Airway epithelial cell (primary cell): ENCODE measurements at places on chromosomes 12 and 14. TPM values are rescaled to one million over a fixed set of nuclear protein-coding genes. Genes with fewer than 3 reads are reported as not detected.

TMEM179 gene
- 0.49 TPM in 1 of 2 replicates, not detected in the other for total RNA-seq

TRHDE gene
- total RNA-seq: 0.28 and 0.78 TPM in 2 replicates

PLXNC1 gene
- 0.05 and 0.35 TPM in 2 replicates for total RNA-seq

IFNG-AS1 gene
- total RNA-seq: not detected in 2 replicates

MMP14 gene
- total RNA-seq: 187 and 214 TPM in 2 replicates

C12orf54 gene
- total RNA-seq: 1.5 and 2.6 TPM in 2 replicates

COX8C gene
- total RNA-seq: not detected in 2 replicates

MRPL42 gene
- total RNA-seq: 61.9 and 79.0 TPM in 2 replicates

LRRIQ1 gene
- 0.14 and 0.79 TPM in 2 replicates for total RNA-seq

IKZF4 gene
- total RNA-seq: 2.2 and 4.6 TPM in 2 replicates

COL2A1 gene
- total RNA-seq: 0.07 and 0.14 TPM in 2 replicates

MLH3 gene
- 8.3 and 8.4 TPM in 2 replicates for total RNA-seq

SERPINA5 gene
- not detected in 2 replicates for total RNA-seq

ABCD4 gene
- total RNA-seq: 18.1 and 25.5 TPM in 2 replicates

CINP gene
- 58.0 and 66.9 TPM in 2 replicates for total RNA-seq

AMDHD1 gene
- 0.07 TPM in 1 of 2 replicates, not detected in the other for total RNA-seq

TMPRSS12 gene
- not detected in 2 replicates for total RNA-seq

TMEM132C gene
- total RNA-seq: not detected in 2 replicates
